ENCODE measurements at places on chromosomes 13 and 19. TPM values are rescaled to one million over a fixed set of nuclear protein-coding genes. Genes with fewer than 3 reads are reported as not detected.

DNA sequence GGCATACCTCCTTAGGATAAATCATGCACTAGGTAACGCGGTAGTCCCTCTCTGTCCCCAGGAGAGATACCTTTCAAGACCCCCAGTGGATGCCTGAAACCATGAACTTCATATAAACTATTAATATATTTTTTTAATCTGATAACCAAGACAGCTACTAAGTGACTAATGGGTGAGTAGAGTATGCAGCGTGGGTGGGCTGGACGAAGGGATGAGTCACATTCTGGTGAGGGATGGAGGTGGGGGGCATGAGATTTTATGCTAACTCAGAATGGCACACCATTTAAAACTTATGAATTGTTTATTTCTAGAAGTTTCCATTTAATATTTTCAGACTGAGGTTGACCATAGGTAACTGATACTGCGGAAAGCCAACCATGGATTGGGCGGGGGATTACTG lies 46.2 kb downstream of the CDK8 start:
- peak; percentile 70 for DNase-seq

- DNase-seq: no peak
Observed at GRCh38 chr19:45351401-45351952, 10.9 kb downstream of the KLC3 start.

DNA sequence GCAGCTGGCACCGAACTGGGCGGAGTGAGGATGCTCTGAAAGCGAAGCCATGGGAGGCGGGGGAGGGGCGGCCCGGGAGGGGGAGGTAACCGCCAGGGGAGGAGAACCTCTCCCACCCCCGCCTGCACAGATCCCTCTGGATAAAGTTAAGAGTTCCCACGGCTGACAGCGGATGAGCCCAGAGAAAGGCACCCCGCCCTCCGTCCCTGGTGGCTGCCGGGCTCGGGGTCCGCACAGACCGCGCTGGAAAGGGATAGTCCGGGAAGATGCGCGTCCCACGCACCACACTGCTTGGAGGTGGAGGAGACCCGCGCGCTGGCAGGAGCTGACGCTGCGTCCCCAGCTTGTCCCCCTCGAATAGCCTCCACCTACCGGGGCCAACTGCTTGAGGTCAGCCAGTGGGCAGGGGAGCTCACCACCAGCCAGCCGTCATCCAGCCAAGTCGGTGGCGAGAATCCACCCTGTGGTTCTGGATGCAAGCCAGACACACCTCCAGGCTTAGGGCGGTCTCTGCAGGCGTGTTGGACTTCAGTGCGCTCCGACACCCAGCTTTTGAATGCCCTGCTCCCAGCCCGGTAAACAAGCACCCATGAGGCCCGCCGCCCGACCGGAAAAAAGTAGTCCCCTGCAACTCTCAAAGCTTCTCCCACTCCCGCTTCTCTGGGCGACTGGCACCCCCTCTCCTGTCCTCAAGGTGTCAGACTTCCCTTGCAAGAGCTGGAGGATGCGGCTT lies at the start of gene TRPC4:
TRPC4 (minus strand) TSS at position 17 of the 733 bp plus-strand sequence. CDS start 86,439 bp downstream, outside the sequence.
- DNase-seq: peak; percentile 58

DNA sequence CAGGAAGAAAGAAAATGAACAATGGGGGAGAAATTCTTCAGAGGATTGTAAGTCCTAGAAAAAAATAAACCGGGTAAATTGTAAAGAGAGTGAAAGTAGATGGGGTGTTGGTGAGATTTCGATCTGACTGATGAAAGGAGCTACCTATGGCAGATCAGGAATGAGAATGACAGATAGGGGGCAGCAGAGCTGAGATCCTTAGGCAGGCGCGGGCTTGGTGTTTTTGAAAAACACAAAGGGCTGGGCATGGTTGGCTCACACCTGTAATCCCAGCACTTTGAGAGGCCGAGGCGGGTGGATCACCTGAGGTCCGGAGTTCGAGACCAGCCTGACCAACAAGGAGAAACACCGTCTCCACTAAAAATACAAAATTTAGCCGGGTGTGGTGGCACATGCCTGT lies 1468.6 kb upstream of the SLC10A2 start:
- no peak for DNase-seq

GRCh38 chr19:1496714-1497577 lies 6.0 kb downstream of the REEP6 start:
- no peak for DNase-seq

DNA sequence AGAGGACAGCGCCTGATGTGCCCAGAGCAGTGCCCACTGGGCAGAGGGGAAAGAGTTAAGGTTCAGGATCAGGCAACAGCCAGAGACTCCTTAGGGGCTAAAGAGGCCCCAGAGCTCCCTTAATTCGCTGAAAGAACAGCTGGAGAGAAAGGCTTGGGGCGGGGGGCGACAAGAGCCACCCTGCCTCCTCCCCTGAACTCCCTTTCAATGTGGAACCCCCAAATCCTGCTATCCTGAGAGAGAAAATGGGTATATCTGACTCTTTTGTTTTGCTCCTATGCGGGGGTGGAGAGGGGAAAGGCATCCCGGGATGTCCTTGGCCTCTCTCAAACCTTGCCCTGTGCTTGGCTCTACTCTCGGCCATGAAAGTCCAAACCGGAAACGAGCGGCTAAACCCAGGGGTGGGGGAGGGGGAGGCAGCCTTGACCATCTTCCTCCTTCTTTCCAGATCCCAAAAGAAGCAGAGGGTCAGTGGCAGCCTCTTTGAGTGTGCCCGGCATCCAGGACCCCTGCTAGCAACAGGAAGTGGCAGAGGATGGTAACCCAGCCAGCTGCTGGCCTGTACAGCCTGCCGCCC lies 4.7 kb downstream of the PRKACA start:
- no peak for DNase-seq

The ZNF729 gene
- total RNA-seq: not detected

GRCh38 chr13:53336441-53337160 lies 308.0 kb downstream of the OLFM4 start:
- DNase-seq: no peak

GRCh38 chr19:47540748-47541147 lies 25.9 kb upstream of the NAPA start:
- no peak for DNase-seq

DNA sequence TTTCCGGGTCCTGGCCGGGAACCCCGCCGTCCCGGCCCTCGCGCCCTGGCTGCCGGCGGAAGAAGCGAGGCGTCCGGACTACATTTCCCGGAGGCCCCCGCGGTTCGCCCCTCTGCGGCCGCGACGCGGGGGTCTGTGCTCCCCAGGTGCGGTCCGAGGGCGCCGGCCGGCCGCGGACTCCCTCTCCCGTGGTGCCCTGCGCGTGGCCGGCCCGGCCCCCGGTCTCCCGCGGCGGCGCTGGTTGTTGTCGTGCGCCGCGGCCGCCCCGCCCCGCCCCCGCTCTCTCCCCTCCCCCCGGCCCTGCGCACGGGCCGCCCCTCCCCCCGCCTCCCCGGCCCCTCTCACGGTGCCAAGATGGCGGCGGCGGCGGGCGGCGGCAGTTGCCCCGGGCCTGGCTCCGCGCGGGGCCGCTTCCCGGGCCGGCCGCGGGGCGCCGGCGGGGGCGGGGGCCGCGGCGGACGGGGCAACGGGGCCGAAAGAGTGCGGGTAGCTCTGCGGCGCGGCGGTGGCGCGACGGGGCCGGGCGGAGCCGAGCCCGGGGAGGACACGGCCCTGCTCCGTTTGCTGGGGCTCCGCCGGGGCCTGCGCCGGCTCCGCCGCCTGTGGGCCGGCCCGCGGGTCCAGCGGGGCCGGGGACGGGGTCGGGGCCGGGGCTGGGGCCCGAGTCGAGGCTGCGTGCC lies at the start of gene KMT2B:
KMT2B (plus strand) TSS at position 339 of the 680 bp plus-strand sequence; CDS start at position 355, 16 bp downstream.
- peak; percentile 95 for DNase-seq

- no peak for DNase-seq
Observed at GRCh38 chr13:106496072-106496997, 39.1 kb downstream of the EFNB2 start.

GRCh38 chr13:30907121-30907861 lies 1.2 kb downstream of the MEDAG start:
- no peak for DNase-seq

The ZNF837 gene
- total RNA-seq: 4.2 TPM

- no peak for DNase-seq
Observed at GRCh38 chr19:5154129-5154798, 185.4 kb downstream of the KDM4B start.

- peak; percentile 83 for DNase-seq
Observed at GRCh38 chr13:40077396-40078027, 422.1 kb downstream of the COG6 start.

GRCh38 chr13:66212511-66212910 lies 1017.6 kb downstream of the PCDH9 start:
- no peak for DNase-seq

The PRKD2 gene
- 55.5 TPM for total RNA-seq

DNA sequence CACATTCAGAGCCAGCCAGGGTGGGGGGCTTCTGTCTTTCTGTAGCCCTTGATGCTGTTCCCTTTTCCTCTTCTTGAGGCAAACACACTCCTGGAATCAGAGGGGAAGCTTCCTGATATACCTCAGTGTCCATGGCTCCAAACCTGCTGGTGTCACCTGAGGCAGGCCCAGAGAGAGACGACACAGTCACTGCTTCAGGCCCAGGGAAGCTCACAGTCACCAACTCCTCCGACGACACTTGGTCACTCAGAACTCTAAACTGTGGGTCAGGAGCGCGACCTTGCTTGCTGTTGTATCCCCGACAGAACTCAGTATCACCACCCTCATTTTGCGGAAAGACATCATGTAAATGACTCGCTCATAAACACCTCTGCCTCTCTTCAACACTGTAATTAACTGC lies 1.1 kb downstream of the ATP13A1 start:
- no peak for DNase-seq

The CEBPA gene
- total RNA-seq: 3.3 TPM

GRCh38 chr13:38685974-38686576 lies 802 bp upstream of the FREM2 start:
- peak; percentile 44 for DNase-seq

DNA sequence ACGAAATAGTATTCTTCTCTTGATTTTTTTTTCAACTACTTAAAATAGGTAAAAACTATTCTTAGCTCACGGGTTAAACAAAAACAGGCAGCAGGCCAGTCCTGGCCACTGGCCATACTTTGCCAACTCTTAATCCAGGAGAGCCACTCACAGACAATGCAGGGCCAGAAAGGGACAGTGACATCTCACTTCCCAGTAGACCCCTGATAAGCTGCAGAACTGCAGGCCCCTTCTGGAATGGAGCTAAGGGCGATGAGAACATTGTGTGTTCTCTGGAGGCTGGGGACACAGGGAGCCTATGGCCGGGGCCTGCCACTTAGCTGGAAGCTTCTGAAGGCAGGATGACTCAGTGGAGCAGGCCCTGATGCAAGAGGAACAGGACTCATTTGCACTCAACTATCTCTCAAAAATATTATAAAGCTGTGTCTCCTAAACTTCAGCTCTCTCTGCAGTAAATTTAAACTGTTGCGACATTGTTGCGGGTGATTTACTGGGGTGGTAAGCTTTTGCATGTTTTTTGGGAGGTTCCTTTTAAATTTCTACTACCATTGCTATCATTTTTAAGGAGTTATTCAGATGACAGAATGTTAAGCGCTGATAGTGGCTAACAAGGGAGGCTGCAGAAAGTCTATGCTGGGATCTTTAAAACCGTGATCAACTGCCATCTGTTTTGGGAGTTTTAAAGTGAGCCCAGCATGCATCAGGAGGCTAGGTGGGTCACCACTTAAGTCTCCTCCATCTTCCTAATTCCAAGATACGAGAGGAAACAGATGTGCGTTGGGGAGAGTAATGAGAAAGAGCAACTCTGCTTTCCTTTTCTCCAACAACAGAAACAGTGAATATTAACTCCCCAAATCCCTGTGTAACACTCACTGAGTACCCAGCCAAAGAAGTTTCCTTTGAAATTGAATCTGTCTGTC lies 33.2 kb upstream of the KATNAL1 start:
- peak; percentile 63 for DNase-seq

The ZFR2 gene
- total RNA-seq: not detected
